ENCODE measurements at places on chromosomes 7 and 10.

- DNase-seq = no peak
Measured at GRCh38 chr10:125567529-125567928, 115.4 kb downstream of the TEX36 start.

GRCh38 chr7:1553512-1554210 lies 2.3 kb downstream of the TMEM184A start:
- no peak for DNase-seq

- DNase-seq = no peak
Measured at GRCh38 chr10:43906490-43906889, 257.8 kb upstream of the ZNF32 start.

- DNase-seq = no peak
Measured at GRCh38 chr10:52649511-52649910, 123.1 kb downstream of the MBL2 start.

- no peak for DNase-seq
Measured at GRCh38 chr10:110399106-110399964, 94.6 kb upstream of the SMNDC1 start.

DNA sequence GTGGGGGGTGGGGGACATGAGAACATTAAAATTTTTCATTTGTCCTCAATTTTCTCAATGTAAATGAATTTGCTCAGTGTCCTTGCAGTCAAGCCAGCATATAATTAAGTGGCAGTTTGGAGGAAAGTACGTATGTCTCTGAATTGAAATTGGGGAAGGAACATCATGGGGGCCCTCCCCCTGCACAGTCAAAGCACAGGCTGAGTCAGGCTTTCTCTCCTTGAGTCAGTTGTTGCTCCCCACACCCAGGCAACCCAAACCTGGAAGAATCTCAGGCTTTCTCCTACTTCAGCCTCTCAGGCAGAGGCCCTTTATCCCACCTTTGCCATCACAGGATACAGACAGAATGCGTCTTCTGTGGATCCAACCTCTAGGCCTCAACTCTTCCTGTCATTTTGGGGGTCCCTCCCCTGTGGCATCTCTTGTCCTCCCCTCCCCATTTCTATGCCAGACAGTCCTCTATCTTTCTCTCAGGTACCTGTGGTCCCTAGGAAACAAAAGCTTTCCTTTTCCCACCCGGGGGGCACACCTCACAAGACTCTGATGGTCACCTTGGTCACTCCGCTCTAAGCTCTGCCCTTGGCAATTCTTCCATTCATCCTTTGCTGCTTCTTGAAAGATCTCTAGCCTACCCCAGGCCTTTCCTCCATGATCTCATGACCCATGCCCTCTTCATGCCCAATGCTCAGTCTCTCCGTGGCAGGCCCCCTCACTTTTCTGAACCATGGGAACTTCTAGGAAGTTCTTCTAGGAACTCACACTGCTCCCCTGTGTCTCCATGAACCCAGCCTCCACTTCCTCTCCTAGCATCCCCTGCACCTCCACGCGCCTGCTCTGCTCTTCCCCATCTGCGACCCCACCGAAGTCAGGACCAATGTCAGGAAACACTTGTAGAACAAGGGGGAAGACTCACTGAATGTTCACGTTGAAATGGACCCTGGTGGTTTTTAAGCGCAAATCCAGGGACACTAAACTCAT lies 40.4 kb downstream of the CREB3L2 start:
- no peak for DNase-seq

- peak; percentile 30 for DNase-seq
Measured at GRCh38 chr7:95199779-95200558, 124.4 kb downstream of the PON1 start.
